ENCODE measurements at places on chromosomes 2 and 18. TPM values are rescaled to one million over a fixed set of nuclear protein-coding genes. Genes with fewer than 3 reads are reported as not detected.

Gene DLGAP1
- total RNA-seq: 0.81 TPM

Gene POTEJ
- total RNA-seq: not detected

Gene EVA1A
- 59.7 TPM for total RNA-seq

Gene GALR1
- not detected for total RNA-seq

Gene CYTIP
- not detected for total RNA-seq

Gene SERPINB12
- total RNA-seq: not detected

Gene MEP1B
- total RNA-seq: not detected

Gene HMSD
- not detected for total RNA-seq

Gene BUB1
- total RNA-seq: 66.4 TPM
